ENCODE measurements at places on chromosomes 1 and 21. TPM values are rescaled to one million over a fixed set of nuclear protein-coding genes. Genes with fewer than 3 reads are reported as not detected.
A peak's percentile ranks its signal among the peaks of the same experiment; 100 is the strongest.

GRCh38 chr1:201145816-201146215 lies 8.5 kb downstream of the TMEM9 start:
- no peak for DNase-seq

DNA sequence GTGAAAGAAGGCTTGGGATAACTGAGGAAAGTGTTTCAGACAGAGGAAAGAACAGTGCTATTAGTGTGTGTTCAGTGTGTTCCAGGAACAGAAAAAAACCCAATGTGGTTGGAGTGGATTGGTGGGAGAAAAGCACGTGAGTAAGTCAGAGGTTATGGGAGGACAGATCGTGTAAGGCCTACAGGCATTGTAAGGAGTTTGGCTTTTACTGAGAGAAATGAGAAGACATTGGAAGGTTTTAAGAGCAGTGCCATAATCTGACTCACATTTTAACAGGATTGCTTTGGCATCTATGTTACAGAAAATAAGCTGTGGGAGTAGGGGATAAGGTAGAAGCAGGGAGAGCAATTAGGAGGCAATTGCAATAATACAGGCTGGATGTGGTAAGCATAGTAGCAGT lies 4.8 kb downstream of the ARPC5 start:
- DNase-seq, result no peak

DNA sequence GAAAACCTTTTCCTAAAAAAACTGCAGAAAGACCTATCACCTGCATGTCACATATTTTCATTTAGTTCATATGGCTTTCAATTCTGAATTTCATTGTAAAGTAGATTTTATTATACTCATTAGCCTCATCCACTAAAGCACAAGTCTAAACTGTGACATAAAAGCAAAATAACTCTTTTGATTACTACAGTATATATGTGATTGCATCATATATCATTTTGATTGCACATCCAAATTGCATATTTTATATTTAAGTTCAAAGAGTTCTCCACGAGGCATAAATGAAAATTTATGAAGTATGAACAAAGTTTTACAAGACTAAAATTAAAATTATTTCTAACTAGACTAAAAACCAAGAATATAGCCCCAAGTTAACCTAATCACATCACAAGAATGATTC lies 19.3 kb downstream of the PALMD start:
- no peak for DNase-seq

DNA sequence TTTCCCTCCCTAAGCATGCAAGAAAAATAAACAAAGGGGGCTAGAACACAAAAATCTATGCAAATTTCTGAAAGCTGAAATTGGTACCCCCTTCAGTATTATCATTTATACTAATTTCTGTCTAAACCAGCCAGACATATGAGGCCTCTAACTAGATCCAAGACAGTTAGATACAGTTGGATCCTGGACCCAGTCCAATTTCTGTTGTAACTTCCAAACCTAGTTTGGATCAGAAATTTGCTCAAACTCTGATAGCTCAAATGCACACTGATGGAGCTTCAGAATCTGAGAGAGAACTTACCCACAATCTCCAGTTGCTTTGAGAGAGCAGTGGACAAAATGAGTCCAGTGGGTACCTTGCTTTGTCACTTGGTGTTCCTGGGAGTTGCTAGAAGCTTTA lies 11.9 kb downstream of the CEP350 start:
- DNase-seq, result no peak

DNA sequence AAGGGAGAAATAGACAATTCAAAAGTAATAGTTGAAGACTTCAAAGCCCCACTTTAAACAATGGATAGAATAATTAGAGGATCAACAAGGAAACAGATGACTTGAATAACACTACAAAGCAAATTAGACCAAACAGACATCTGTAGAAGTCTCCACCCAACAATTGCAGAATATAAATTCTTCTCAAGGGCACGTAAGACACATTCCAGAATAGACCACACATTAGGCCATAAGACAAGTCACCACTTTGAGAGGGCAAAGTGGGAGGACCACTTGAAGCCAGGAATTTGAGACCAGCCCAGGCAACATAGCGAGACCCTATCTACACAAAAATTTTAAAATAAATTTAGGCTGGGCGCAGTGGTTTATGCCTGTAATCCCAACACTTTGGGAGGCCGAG lies 20.5 kb upstream of the RNF186 start:
- DNase-seq, result no peak

The TMEM240 gene
- total RNA-seq, result 12.3 TPM

GRCh38 chr21:41180752-41181151 lies 12.8 kb downstream of the BACE2 start:
- no peak for DNase-seq

The PRR9 gene
- total RNA-seq, result not detected

DNA sequence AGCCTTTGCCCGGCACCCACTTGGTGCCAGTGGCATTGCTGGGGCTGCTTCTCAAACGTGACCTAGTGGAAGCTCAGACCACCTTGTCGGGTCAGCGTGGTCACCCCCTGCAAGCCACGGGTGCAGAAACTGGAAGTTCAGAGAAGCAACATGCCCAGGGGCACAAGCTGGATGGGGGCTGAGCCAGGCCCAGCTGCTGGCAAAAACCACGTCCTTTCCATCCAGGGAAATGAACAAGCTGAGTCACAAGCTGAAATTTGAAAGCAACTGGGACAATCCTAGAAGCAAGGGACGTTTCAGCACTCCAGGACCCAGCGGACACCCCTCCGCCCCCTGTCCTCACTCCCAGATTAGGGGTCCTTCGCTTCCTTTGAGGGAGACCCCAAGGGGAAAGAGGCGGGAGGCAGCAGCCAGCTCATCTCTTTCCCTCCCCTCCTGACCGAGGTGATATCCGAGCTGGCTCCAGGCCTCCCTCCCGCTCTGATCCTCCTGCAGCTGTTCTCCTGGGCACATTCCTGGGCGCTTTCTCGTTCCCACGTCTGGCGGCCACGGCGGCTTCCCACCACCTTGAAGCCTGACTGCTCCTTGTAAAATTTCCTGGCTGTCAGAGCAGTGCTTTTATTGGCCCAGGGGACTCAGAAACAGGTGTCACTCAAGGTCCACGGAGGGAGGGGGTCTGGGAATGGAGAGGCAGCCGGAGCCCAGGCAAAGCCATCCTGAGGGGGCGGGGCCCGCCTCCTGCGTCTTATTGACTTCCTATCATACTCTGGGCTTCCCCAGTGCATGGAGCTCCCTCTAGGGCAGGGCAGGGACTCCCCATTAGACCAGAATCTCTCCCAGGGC lies 62.8 kb downstream of the PAX7 start:
- no peak for DNase-seq

The SFN gene
- 0.30 TPM for total RNA-seq

The TMEM125 gene
- 19.3 TPM for total RNA-seq

GRCh38 chr1:198234520-198235251 lies 77.9 kb downstream of the NEK7 start:
- DNase-seq, result no peak

DNA sequence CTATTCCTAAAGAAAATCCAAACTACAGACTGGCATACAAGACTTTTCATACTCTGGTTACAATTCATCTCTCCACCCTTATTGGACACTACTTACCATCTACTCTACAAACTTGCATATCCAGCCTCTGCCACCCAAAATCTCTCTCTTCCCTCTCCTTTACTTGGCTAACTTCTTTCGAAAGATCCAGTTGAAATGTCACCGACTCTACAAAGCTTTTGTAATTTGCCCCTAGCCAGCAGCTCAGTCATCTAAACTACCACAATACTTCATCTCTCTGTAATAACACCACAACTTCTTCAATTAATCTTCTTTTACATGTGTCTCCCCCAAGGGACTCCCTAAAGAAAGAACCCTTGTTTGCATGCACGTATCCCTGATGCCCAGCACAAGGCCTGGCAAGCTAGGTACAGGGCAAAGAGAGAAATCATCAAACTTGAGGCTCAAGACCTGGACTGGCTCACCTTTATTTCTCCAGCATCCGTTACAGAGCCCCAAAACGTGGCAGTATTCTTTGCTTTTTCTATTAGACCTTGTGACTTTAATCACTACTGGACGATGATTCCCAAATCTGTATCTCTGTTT lies 2.7 kb downstream of the ZBTB21 start:
- no peak for DNase-seq

DNA sequence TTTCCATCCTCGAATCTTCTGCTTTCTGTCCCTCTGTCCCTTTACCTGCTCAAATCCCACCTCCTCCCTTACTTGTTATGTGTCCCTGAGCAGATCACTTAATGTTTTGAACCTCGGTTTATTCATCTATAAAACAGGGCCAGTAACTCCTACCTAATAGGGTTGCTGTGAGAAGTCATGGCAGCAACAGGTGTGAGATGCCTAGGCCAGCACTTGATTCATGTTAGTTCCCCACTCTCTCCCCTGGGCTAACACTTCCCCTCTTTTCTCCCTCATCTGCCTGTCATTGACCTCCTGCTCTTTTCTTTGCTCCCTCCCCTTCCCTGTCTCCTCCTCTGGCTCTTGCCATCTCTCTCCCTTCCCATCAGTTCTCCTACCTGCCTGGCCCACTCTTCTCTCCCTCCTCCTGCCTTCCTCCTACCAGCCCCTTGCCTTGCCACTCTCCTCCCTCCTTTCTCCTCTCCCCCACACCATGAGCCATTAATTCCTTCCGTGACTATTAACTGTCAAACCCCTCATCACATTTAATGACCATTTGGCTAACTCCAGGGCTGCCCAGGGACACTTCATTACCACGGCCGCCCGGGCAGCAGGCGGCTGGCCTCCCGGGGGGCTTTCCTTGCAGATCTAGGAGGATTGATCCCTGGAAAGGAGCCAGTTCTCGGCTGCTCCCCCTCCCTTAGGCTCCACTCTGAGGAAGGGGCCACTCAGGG lies 90.6 kb upstream of the CD1D start:
- no peak for DNase-seq

The DNM3 gene
- 93.9 TPM for total RNA-seq

The SERINC2 gene
- total RNA-seq, result 0.89 TPM

- no peak for DNase-seq
Measured at GRCh38 chr1:21126324-21126723, 50.4 kb downstream of the EIF4G3 start.

- no peak for DNase-seq
Measured at GRCh38 chr1:86101616-86102015, 55.0 kb downstream of the COL24A1 start.

GRCh38 chr1:44045064-44045463 lies 13.8 kb upstream of the SLC6A9 start:
- no peak for DNase-seq

DNA sequence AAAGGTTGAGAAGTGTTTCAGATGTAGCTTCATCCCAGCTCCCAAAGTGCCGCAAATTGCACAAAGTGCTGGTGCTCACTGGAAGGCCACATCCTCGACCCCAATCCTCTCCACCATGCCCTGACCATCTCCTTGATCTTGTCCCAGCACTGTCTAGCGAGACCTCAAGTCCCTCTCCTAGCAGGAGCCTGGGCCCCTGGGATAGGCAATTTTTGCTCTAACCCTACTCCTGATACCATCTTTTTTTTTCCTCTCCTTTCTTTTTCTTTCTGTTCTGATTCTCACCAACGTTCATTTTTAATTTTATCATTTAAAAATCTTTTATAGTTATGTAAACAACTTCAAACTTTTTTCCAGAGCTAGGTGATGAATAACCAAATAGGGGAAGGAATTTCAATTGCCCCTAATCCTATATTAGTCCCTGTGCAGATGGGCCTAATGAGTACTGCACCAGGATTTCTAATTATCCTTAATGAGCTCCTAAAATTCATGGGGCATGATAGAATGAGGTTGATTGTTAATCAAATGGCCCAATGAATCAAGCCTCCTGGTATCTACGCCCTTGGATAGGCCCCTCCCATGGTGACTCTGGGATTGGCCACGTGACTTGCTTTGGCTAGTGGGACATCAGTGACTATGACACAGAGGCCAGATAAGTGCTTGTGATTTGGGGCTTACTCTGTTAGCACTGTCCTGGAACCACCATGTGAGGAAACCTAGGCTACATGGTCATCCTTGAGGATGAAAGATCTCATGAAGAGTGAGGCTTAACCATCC lies 41.5 kb upstream of the TENT5B start:
- DNase-seq, result no peak

The LDLRAD1 gene
- not detected for total RNA-seq

- no peak for DNase-seq
Measured at GRCh38 chr1:6041432-6042062, 4.1 kb upstream of the KCNAB2 start.

GRCh38 chr1:19034721-19035120 lies 78.2 kb upstream of the IFFO2 start:
- no peak for DNase-seq

The EXO5 gene
- total RNA-seq, result 10.6 TPM

DNA sequence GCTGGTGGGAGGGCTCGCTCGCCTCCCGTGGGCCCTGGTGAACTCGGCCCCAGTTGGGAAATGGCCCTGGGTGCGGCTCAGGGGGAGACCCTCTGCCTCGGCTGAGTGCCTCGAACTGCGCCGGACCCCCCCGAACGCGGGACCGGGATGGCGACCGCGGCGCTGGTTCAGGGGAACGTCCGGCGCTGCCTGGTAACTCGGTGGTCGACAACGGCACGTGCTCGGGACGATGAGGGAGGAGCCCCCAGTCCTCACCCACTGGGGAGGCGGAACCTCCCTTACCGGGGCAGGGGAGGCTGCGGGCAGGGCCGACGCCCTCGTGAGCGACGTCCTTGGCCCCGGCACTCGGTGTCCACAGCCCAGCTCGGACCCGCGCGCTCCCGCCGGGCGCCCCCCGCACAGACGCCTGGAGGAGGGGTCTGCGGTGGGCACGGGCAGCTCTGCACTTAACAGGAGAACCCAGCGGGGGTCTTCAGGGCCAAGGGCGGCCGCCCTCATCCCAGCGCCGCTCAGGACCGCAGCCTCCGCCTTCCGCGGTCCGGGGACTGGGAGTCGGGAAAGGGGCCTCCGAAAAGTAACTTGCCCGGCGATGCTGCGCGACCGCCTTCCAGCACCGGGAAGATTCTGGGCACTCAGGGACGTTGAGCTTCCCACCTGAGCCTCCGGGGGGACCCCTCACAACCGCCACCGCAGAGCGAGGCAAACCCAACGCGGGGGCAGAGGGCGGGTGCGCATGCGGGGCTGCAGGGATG lies 1.7 kb downstream of the HES4 start:
- DNase-seq, result peak; percentile 80

DNA sequence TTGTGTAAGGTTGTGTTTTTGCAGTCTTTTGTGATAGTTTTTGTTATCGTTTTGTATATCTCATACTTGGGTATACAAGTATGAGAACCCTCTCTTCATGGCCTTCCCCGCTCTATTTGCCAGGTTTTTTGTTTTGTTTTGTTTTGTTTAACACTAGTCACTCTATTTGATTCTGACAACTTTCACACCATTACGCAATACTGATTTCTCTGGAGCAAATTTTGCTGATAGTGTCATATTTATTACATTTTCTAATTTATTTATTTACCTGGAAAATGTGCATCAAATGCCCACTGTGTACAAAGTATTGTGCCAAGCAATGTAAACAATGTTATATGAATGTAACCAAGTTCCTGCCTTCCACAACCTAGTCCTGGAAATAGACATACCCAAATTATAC lies 90.1 kb downstream of the LRRC40 start:
- DNase-seq, result no peak

The TP53BP2 gene
- total RNA-seq, result 36.3 TPM

The F5 gene
- total RNA-seq, result 1.5 TPM

DNA sequence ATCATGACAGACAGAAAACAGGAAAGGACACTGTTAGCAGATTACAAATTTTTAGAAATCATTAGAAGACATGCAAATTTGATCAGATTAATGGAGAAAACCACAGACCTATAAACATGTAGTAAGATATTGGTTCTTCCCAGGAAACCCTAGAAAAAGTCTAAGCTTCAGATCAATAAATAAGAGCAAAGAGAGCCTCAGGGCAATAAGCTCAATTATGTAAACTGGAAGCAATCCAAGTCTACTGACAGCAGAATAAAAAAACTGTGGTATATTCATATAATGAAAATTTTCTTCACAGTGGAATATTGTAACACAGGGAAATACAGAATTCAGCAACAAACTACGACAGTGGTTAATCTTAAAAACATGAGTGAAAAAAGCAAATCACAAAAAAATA lies 36.3 kb downstream of the NRDC start:
- DNase-seq, result peak; percentile 4

Data from spinal cord (tissue), 10 donors.